ENCODE measurements at places on chromosomes 3 and 15.
A peak's percentile ranks its signal among the peaks of the same experiment; 100 is the strongest.

GRCh38 chr3:73245459-73245858 lies 184.0 kb downstream of the EBLN2 start:
- no peak for DNase-seq

- DNase-seq: no peak
Measured at GRCh38 chr3:55349851-55350250, 137.3 kb downstream of the WNT5A start.

DNA sequence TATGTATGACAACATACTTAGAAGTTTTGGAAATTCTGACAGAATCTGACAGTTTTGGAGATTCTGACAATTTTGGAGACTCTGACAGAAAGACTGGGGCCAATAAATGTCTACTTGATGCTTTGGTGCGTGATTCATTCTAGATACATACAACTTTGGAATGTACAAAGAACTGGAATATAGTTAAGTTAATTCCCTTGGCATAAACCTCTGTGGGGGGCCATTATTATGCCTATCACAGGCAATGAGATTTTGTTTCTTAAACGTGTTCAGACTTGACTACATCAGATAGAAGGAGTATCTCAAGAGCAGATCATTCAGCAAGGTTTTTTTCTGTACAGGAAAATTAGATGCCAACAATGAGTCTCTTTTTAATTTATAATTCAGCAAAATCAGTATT lies 617.6 kb upstream of the ZNF717 start:
- no peak for DNase-seq

DNA sequence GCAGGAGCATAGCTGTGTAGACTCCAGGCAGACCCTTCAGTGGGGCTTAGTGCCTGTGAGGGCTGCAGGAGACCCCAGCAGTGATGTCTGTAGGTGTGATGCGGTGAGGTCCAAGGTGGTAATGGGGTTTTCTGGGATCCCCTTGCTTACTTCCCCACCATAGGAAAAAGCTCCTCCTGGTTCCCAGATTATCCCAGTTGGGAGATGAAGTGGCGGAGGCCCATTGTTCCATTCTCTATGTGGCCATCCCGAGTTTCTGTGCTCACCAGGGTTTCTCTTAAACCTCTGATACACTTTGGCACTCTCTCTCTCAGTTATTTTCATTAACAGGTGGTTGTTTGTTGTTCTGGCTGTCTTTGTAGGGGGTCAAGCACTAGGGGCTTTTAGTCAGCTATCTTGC lies 146.7 kb upstream of the IGF1R start:
- DNase-seq: no peak

DNA sequence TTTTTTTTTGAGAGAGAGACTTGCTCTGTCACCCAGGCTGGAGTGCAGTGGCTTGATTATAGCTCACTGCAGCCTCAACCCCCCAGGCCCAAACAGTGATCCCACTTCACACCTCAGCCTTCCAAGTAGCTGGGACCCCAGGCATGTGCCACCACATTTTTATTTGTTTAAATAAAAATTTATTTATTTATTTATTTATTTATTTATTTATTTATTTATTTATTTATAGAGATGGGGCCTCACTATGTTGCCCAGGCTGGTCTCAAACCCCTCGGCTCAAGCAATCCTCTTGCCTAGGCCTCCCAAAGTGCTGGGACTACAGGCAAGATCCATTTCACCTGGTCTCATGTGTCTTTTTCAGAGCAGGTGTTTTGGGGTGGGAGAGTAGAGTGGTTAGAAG lies 15.5 kb downstream of the CAPN3 start:
- DNase-seq: no peak

DNA sequence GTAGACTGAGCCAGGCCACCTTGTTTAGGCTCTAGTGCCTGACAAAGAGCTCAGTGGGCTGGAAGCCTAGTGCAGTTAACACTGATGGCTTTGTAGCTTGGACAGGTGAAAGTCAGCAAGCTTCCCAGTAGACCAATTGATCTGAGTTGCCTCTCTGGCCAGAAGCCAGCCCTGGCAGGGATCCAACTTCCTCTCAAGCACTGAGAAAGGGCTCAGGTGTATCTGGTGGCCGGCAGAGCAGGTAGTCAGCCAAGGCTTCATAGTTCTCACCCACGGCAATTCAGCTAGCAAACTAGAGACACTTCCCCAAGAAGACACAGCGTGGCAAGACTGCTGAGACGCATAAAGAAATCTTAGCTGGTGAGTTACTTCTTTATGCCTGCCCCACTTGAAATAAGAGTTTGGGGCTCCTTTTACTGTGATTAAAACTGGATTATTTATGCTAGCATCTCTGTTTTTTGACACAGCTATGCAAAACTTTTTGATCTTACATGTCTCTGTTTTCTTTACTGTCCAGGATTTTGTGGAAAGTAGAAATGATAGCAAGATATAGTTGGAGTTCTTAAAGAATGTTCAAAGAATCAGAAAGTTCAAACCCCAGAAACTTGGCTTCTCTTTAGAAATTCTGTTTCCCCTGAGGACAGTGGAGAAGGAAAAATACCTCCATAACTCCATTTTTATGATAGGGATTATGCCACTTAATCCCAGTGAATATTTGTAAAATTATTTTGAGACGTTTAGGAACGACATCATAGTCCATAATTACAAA lies 8.4 kb upstream of the CA12 start:
- no peak for DNase-seq

- no peak for DNase-seq
Measured at GRCh38 chr3:2853651-2854050, 256.5 kb downstream of the IL5RA start.

DNA sequence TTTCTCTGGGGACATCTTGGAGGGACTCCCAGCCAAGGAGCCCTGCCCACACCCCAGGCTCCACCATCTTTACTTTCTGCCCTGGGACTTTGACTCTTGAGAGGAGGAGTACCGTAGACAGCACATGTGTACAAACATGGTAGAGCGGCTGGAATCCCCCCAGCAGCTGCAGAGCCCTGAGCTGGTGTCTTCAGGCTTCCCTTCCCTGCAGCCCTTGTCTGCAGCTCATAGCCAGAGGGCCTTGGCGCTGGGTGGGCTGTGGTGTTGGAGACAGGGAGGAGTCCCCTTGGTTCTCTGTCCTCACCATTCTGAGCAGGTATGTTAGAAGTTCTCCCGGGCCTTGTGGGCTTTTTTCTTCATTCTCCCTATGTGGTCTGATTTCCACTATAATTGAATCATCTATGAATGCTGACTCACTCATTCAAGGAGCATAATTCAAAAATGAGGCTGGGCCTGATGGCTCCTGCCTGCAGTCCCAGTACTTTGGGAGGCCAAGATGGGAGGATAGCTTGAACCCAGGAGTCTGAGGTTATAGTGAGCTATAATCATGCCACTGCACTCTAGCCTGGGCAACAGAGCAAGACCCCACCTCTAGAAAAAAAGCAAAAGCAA lies 97.8 kb upstream of the MEF2A start:
- DNase-seq: no peak

GRCh38 chr3:14396031-14396692 lies 6.2 kb upstream of the SLC6A6 start:
- no peak for DNase-seq

- no peak for DNase-seq
Measured at GRCh38 chr3:195760345-195761122, 39.8 kb downstream of the MUC20 start.

GRCh38 chr15:80936288-80937078 lies 53.1 kb downstream of the MESD start:
- no peak for DNase-seq

DNA sequence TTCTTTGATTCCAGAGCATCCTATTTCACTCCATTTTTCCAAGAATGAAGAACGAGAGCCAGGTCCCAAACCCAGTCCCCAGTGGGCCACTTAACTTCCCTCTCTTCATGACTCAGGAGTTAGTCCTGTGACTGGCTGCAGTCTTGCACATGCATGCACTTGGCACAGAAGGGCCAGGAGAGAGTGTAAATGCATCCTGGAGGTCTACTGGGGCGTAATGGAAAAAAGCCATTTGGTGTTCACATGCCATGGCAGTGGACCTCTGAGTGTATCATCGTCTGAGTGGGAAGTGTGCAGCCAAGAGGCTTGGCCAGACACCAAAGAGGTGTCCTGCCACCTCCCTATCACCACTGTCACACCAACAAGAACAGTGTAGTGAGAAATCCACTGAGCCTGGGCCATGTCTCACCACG lies 15.1 kb upstream of the RFTN1 start:
- DNase-seq: peak; percentile 41

DNA sequence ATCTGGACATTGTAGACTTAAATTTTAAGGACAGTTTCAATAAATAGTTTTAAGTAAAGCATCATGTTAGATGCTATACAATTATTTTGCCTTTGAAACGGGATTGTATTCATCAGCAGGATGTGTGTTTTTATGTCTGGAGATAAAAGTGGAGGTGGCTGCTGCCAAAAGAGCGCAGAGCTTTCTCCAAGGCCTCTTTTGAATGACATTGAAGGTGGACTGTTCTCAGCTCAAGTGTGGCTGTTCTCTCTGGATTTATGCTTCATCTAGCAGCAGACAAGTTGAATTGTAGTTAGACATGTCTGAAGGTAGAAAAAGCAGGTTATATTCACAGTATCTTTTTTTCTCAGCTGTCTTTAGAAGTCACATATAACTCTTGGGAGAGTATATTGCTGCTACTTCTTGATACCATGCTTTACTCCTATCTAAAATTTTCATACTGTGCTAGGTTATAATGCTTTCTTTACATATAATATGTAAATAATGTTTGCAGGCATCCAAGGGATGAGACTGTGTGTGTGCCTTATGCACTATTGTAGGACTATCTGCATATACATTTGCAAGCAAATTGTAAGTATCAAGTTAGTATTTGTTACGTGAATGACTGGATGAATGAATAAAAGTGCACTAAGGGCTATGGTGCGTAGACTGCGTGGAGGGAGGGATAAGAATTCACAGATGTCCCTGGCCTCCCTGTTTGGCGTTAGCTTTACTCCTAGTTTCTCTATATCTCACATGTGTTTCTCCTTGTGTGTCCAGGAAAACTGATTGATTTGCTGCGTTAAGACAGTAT lies 340.1 kb downstream of the NAALADL2 start:
- DNase-seq: no peak

DNA sequence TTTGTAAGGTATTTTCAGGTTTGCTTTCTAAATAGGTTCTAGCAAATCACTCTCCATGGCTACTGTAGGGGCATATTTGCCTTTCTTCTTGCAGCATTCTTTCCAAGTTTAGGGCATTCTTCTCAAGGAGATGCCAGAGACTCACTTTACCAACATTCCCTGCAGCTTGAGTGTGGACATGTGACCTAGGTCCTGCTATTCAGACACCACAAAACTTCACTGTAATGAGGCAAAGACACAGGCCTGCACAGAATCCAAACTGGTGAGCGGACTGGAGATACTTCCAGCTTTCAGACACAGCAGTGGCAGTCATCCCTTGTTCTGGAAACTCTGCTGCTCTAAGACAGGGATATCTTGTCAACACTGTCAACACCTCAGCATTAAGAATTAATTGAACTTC lies 146.4 kb upstream of the PFN2 start:
- DNase-seq: no peak
